ENCODE measurements at places on chromosomes 2 and 18. TPM values are rescaled to one million over a fixed set of nuclear protein-coding genes. Genes with fewer than 3 reads are reported as not detected.

Gene LIMS4
- not detected for total RNA-seq

Gene KLHL29
- total RNA-seq: 2.5 TPM

Gene FIGLA
- not detected for total RNA-seq

Gene ADD2
- 6.4 TPM for total RNA-seq

Gene SNORC
- total RNA-seq: 1.2 TPM

Gene INHA
- total RNA-seq: not detected

Gene MYO5B
- total RNA-seq: not detected

Gene CYP27A1
- 0.28 TPM for total RNA-seq

Gene IGFBP5
- total RNA-seq: not detected

Gene TFCP2L1
- total RNA-seq: 0.17 TPM

Gene VWC2L
- total RNA-seq: not detected

Gene ITGAV
- 2.9 TPM for total RNA-seq

Gene PDCD1
- 9.5 TPM for total RNA-seq

Gene DTNA
- not detected for total RNA-seq

Gene NYAP2
- total RNA-seq: not detected

Gene MYO7B
- 0.14 TPM for total RNA-seq

Gene KYNU
- 0.38 TPM for total RNA-seq

Gene HOXD3
- not detected for total RNA-seq

Gene REEP1
- not detected for total RNA-seq

Gene IL1F10
- total RNA-seq: not detected

Gene PROKR1
- total RNA-seq: not detected

Gene SERPINB11
- total RNA-seq: not detected

Gene CNDP1
- total RNA-seq: 0.25 TPM

Gene ANKRD30B
- total RNA-seq: not detected

Gene KCNF1
- total RNA-seq: not detected

Gene CLEC4F
- total RNA-seq: not detected

Gene CFAP53
- total RNA-seq: 0.47 TPM

Gene GPC1
- 0.58 TPM for total RNA-seq

Gene LYPD1
- total RNA-seq: not detected

Gene REG3A
- total RNA-seq: not detected

Gene NT5DC4
- total RNA-seq: not detected

Gene METTL21A
- 10.8 TPM for total RNA-seq

Gene FANCL
- total RNA-seq: 4.6 TPM

Gene CXCR1
- total RNA-seq: not detected

Gene SYT4
- 0.31 TPM for total RNA-seq

Gene BARD1
- total RNA-seq: 5.2 TPM

Gene CNTNAP5
- total RNA-seq: not detected

Gene BMP10
- total RNA-seq: not detected

Gene KANSL1L
- 7.0 TPM for total RNA-seq

Gene ACVR1C
- 5.2 TPM for total RNA-seq

Gene CHMP1B
- total RNA-seq: 64.4 TPM

Gene PFN4
- not detected for total RNA-seq

Gene TGFA
- 0.47 TPM for total RNA-seq

Gene SLC9A4
- total RNA-seq: not detected

Gene MARCO
- total RNA-seq: 0.22 TPM

Gene LYPD6
- total RNA-seq: not detected

Gene RAB27B
- total RNA-seq: 2.5 TPM

Gene CDC42EP3
- 24.1 TPM for total RNA-seq

Gene PAX8
- 0.36 TPM for total RNA-seq

Gene KCNG2
- not detected for total RNA-seq

Gene SDC1
- total RNA-seq: not detected

Gene HMSD
- not detected for total RNA-seq

Gene PNPT1
- 10.3 TPM for total RNA-seq

Gene ASB18
- total RNA-seq: not detected

Gene RAB17
- not detected for total RNA-seq

Gene KHK
- total RNA-seq: 4.7 TPM

Gene TEX44
- not detected for total RNA-seq

Gene FOXI3
- not detected for total RNA-seq

Gene STARD6
- not detected for total RNA-seq
